ENCODE measurements at places on chromosomes 7 and 10.
A peak's percentile ranks its signal among the peaks of the same experiment; 100 is the strongest.

- DNase-seq = no peak
Observed at GRCh38 chr7:50397320-50397970, 52.7 kb downstream of the FIGNL1 start.

GRCh38 chr10:95793401-95794045 is 37.6 kb downstream of the ENTPD1 start:
- no peak for DNase-seq

GRCh38 chr10:130029209-130029608 is 65.1 kb upstream of the EBF3 start:
- DNase-seq = no peak

GRCh38 chr10:2949948-2950354 is 117.4 kb upstream of the PFKP start:
- DNase-seq = no peak

GRCh38 chr10:74052994-74053393 is 55.1 kb downstream of the VCL start:
- DNase-seq = no peak

DNA sequence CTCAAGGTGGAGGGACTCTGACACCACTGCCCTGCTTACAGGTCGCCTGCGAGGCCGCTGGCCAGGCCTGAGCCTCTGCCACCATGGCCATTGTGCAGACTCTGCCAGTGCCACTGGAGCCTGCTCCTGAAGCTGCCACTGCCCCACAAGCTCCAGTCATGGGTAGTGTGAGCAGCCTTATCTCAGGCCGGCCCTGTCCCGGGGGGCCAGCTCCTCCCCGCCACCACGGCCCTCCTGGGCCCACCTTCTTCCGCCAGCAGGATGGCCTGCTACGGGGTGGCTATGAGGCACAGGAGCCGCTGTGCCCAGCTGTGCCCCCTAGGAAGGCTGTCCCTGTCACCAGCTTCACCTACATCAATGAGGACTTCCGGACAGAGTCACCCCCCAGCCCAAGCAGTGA is 2.8 kb downstream of the LZTS2 start:
- no peak for DNase-seq

DNA sequence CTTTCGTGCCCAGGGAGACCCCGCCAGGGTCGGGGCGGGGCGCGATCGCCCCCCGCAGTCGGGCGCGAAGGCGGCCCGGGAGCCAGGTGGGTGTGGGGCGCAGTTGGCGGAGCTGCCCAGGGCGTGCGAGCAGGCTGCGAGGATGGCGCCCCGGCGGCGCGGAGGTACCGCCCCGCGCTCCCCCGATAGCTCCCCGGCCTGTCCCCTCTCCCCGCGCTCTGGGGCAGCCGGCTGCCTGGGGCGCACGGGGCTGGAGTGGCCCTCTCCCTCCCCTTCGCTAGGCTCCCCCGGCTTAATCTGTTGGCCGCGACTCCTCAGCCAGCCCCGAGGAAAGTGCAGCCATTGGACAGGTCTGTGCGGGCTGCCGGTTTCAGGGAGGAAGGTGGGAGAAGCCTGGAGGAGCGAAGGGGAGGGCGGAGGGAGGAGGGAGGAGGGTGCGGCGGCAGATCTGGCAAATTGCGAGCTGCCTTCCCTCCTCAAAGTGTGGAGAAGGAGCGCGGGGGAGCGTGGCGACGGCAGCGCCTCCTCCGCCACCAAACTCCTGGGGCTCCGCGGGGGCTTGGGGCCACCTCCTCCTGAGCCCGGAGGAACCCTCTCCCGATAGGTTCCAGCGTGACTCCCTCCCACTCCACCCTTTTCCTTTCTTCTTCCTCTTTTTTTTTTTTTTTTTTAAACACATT is 361 bp upstream of the PLXDC2 start:
- no peak for DNase-seq

GRCh38 chr10:117677239-117677638 is 134.7 kb downstream of the EMX2 start:
- no peak for DNase-seq

- DNase-seq = no peak
Observed at GRCh38 chr10:125795637-125796190, 20.1 kb upstream of the MMP21 start.

DNA sequence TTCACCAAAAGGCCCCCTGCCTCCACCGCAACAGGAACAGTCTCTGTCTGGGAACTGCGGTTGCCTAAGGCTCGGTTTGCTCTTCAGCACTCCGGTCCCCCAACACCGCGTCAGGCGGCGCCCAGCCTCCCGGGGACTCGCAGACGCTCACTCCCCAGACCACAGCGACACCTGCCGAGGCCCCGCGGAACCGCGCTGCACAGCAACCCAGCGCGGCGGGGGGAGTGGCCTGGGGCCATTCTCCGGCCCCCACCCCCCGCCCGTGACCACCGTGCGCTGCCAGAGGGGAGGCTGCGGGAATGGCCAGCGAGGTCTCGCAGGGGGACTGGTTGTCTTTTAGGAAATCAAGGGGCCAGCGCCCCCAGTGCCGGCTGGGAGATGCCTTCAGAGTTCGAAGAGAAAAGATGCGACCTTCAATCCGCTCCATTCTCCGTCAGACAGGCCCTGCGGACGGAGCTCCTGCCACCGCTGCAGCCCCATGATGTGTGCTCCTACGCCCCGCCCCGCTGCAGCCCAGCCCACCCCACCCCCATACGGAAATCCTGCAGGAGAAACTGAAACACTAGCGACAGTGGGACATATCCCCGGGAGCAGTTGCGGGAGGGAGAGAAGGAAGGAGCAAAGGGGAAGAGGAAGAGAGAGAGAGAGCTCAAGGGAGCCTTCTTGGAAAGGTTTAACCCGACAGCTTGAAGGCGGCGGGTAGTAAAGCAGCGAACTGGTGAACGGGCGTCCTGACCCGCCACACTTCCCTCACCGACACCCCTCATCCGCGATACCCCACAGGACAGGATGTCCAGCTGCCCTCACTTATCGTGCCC is 137.4 kb upstream of the CDCA7L start:
- peak; percentile 71 for DNase-seq

- DNase-seq = no peak
Observed at GRCh38 chr7:121164247-121164646, 164.6 kb upstream of the WNT16 start.

- no peak for DNase-seq
Observed at GRCh38 chr7:126535176-126535575, 717.6 kb downstream of the GRM8 start.

DNA sequence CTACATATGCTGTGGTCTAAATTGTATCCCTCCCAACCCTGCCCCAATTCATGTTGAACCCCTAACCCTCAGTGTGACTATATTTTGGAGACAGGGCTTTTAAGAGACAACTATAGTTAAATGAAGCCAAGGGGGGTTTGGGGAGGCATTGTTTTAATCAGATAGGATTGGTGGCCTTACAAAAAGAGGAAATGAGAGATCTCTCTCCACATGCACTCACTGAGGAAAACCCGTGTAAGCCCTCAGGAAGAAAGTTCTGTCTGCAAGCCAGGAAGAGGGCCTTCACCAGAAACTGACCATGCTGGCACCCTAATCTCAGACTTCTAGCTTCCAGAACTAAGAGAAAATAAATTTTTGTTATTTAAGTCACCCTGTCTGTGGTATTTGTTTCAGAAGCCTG is 276.7 kb downstream of the KIF20B start:
- DNase-seq = no peak

GRCh38 chr10:69878038-69878437 is 76.3 kb downstream of the COL13A1 start:
- no peak for DNase-seq

GRCh38 chr7:30559611-30560010 is 35.1 kb upstream of the GARS1 start:
- no peak for DNase-seq

- DNase-seq = no peak
Observed at GRCh38 chr7:5424749-5425506, 1.3 kb upstream of the TNRC18 start.

DNA sequence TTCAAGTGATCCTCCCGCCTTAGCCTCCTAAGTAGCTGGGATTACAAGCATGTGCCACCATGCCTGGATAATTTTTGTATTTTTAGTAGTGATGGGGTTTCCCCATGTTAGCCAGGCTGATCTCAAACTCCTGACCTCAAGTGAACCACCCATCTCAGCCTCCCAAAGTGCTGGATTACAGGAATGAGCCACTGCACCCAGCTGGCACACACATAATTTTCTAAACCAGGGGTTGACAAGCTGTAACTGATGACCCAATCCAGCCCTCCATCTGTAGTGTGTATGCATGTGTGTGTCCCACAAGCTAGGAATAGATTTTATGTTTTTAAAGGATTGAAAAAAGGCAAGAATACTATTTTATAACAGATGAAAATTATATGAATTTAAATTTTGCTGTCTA is 125.9 kb upstream of the INSYN2A start:
- no peak for DNase-seq

DNA sequence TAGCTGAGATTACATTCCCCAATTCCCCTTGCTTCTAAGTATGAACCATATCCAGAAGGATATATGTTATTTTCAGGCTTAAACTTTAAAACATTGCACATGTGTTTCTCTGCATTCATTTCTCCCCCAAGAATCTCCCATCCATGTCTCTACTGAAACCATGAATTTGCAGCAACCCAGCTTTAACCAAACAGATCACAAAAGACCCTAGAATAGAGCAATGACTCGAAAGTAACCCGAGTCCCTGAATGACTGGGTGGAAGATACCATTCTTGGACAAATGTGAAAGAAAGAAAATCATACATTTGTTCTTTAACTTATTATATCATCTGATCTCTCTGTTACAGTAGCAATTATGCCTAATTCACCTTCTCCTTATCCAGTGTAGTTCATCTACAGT is 278.7 kb downstream of the IPMK start:
- no peak for DNase-seq

- no peak for DNase-seq
Observed at GRCh38 chr10:68402276-68402675, 4.8 kb downstream of the RUFY2 start.

GRCh38 chr10:3832022-3832786 is 47.2 kb upstream of the KLF6 start:
- DNase-seq = no peak

DNA sequence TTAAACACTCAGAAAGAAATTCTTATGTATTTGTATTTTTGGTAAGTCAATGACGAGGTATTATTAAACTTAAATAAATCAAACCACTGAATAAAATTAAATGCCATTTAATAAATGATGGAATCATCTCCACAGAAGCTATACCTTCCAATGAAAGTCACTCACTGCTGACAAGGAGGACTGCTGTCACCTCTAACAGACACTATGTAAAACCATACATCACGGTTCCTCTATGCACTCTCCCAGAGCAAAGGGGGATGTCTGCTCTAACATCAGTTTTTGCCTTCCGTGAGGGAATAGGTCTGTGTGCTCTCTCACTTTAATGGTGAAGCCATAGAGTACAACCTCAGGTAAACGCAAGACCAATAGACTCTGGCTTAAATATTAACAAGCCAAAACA is 99.7 kb upstream of the DDC start:
- DNase-seq = no peak

DNA sequence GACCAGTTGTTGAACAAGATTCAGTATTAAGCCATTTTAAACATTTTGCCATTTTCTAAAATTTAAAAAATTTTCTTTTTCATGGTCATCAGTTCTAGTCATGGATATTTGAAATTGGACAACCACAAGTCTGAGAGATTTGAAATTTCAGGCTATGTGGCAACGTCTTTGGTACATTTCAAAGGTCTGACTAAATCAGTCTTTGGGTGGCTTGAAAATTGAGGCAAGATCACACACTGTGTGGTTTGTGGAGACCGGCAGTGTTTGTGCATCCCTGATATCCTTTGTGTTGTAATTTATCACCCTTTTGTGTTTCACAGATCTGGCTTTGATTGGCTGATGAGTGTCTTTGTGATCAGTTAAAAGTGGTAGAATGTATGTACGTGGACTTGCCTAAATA is 35.7 kb downstream of the CCAR1 start:
- no peak for DNase-seq
